Activated naive CD8-positive, alpha-beta T cell treated with anti-CD3 and anti-CD28 coated beads, Interleukin-2, amount 50 U/mL, for 24 hours (primary cell): ENCODE measurements at places on chromosomes 4 and X.

GRCh38 chrX:53284684-53285447 lies 3.5 kb upstream of the IQSEC2 start:
- no peak overlapping the region for H3K27ac ChIP-seq
- no peak overlapping the region for H3K4me3 ChIP-seq
- no peaks in the 10 kb centered on the region for H3K27me3 ChIP-seq
- peaks cover 31% of the 10 kb centered on the region for H3K4me1 ChIP-seq
- peak; percentile 58 for DNase-seq

DNA sequence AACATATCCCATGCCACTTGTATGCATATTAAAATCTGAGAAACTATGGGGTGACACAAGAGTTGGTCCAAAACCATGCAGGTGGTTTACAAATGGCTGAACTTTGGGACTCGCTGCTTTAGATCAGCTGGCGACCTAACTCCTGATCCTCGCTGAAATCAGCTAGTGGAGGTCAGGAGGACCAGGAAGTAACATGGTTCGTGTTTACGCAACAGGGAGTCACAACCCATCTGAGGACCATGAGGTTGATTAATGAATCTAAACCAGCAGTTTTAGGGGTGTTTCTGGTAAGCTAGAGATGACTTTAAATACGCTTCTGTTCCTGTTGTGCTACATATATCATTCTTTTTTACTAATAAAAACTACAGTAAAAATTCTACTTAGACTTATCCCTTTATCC lies 12.9 kb downstream of the TSPAN5 start:
- DNase-seq, result no peak
- peaks cover 2% of the 10 kb centered on the region for H3K36me3 ChIP-seq
- no peak overlapping the region for H3K4me3 ChIP-seq
- H3K4me1 ChIP-seq, result peaks cover 42% of the 10 kb centered on the region
- no peak overlapping the region for H3K27ac ChIP-seq
- H3K27me3 ChIP-seq, result no peaks in the 10 kb centered on the region

DNA sequence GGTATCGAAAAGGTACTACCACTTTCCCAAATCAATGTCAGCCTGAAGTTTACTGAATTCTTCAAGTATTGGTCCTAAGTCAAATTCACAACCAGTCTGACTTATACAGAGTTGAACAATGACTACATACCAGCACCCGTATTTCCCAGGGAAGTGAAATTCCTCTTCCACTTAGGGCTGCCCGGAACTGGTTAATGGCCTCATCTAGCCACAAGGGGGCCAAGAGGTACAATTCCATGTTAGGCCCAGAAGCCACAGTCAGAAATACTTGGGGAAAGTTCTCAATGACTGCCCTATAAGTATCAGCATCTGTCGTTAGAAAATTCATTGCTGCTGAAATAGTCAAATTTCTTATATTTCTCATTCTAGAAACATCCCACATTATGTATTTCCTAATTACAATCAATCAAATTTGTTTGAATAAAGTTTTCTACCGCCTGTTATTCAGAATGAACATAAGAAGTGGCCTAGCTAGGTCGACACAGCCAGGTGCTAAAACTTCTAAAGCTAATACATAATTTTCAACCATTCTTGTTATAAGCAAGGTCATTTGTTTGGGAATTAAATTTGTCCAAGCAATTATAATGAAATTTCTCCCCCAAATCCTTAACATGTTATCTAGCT lies 5.6 kb upstream of the PCDH7 start:
- H3K4me3 ChIP-seq, result no peak overlapping the region
- H3K27ac ChIP-seq, result no peak overlapping the region
- H3K4me1 ChIP-seq, result peaks cover 28% of the 10 kb centered on the region
- DNase-seq, result peak; percentile 1

DNA sequence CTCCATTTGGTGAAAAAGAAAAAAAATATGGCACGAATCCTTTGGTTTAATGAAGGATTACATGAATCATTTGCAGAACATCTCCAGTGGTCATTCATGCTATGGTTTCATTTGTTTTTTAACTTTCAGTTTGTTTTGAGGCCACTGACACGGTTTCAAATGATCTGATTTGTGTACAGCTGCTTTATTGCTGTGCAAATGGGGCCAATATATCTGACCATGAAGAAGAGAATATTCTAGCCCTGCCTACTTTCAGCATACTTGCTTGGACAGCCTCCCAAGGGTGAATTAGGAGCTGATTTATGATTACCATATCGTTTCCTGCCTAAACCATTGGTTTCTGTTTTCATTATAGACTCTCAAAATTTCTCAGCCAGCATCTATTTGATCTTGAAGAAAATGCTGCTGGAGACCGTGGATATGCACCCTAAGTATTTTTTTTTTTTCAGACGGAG lies 30.7 kb downstream of the SPARCL1 start:
- H3K36me3 ChIP-seq, result no peaks in the 10 kb centered on the region
- no peaks in the 10 kb centered on the region for H3K27me3 ChIP-seq
- H3K4me1 ChIP-seq, result peaks cover 10% of the 10 kb centered on the region
- DNase-seq, result no peak
- H3K4me3 ChIP-seq, result no peak overlapping the region
- no peak overlapping the region for H3K27ac ChIP-seq

DNA sequence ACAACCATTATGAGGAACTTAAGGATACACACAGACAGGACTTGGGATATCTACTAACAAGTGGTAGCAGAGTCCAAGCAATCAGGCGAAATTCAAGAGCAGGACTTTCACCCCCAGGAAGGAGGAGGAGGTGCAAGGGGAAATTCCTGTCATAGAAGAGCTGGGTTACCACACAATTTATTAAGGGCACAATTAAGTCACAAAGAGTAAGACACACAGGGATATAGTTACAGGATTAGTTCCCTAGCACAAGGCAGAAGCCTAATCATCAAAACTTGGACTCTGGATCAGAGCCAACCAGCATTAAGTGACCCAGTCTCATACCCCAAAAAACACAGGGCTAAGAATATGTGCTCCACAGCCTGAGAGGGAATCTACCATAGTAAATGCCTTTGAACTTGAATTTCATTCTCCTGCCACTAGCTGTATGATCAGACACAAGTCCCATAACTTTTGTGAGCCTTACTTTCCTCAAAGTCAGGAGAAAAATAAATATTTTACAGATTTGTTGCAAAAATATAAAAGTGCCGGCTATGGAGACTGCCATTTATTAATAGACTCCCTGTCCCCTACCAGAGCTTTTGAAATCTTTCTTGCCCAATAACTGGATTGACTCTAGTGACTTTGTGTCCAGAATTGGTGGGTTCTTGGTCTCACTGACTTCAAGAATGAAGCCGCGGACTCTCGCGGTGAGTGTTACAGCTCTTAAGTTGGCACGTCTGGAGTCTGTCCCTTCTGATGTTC lies 87.0 kb downstream of the SYNPO2 start:
- DNase-seq, result no peak
- no peaks in the 10 kb centered on the region for H3K36me3 ChIP-seq
- H3K27ac ChIP-seq, result no peak overlapping the region
- no peaks in the 10 kb centered on the region for H3K4me1 ChIP-seq

GRCh38 chrX:129726307-129727111 lies 12.3 kb upstream of the XPNPEP2 start:
- DNase-seq, result peak; percentile 39
- H3K4me1 ChIP-seq, result peaks cover 18% of the 10 kb centered on the region
- H3K27ac ChIP-seq, result no peak overlapping the region
- H3K4me3 ChIP-seq, result no peak overlapping the region
- H3K36me3 ChIP-seq, result no peaks in the 10 kb centered on the region

GRCh38 chr4:105025263-105026017 lies 121.2 kb upstream of the TET2 start:
- no peaks in the 10 kb centered on the region for H3K36me3 ChIP-seq
- DNase-seq, result no peak
- no peak overlapping the region for H3K27ac ChIP-seq

GRCh38 chr4:7902101-7902553 lies 37.5 kb downstream of the AFAP1 start:
- peaks cover 23% of the 10 kb centered on the region for H3K4me1 ChIP-seq
- H3K36me3 ChIP-seq, result no peaks in the 10 kb centered on the region
